ENCODE measurements at places on chromosomes 5 and 9.

DNA sequence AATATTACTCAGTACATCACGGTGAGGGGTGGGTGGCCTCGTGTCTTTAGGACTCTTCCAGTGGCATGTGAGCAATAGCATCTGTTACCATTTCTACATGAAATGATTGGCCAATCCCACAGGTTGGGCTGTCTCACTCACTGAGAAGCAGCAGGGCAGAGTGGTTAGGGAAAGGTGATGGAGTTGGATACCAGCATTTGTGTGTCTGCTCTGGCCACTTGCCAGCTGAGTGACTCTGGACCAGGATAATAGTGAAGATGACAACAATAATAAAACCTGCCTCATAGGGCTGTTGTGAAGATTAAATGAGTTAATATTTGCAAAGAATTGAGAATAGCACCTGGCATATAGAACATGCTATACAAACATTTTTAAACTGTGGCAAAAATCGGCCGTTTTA, 42.0 kb downstream of the IQGAP2 start:
- DNase-seq: no peak

GRCh38 chr5:139893873-139894272, 98.3 kb downstream of the PSD2 start:
- no peak for DNase-seq

DNA sequence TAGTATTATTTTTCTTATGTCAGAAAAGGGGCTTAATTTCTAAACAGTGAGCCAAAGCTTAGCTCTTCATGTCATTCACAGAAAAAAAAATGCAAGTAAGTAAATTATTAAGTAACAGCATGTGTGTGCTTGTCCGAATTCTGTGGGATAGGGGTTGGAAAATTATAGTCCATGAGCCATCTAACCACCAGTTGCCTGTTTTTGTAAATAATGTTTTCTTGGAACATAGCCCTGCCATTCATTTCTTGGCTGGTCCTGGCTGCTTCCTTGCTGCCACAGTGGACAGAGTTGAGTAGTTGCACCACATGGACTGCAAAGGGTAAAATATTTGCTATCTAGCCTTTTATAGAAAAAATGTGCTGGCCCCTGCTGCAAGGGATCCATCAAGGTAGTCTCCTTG, 513.7 kb upstream of the WWC1 start:
- no peak for DNase-seq

GRCh38 chr9:221989-222776, 7.5 kb downstream of the DOCK8 start:
- DNase-seq: no peak

- DNase-seq: no peak
Measured at GRCh38 chr5:174567506-174568141, 156.8 kb upstream of the MSX2 start.

- DNase-seq: no peak
Measured at GRCh38 chr9:21265421-21266189, 25.8 kb upstream of the IFNA14 start.

DNA sequence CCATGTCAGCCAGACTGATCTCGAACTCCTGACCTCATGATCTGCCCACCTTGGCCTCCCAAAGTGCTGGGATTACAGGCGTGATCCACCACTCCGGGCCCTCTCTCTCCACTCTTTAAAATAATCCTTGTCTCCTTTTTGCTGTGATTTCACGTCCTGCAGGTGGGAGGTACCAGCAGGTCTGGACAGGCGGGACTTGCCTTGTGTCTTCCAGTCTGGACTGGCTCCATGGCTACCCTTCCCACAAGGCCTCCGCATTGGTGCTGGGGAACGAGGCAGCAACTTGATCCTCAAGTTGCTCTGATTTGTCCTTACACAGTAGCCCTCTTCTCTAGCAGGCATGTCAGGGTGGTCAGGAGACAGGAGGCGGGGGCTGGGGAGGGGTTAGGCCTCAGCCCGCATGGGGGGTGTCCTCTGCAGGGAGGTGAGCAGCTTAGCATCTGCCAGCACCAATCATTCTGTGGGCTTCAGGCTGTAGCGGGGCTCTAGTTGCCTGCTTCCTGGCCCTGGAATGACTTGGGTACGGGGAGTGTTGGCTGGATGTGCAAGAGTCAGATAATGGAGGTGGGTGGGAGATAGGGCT, 54.3 kb downstream of the TENT4A start:
- no peak for DNase-seq

DNA sequence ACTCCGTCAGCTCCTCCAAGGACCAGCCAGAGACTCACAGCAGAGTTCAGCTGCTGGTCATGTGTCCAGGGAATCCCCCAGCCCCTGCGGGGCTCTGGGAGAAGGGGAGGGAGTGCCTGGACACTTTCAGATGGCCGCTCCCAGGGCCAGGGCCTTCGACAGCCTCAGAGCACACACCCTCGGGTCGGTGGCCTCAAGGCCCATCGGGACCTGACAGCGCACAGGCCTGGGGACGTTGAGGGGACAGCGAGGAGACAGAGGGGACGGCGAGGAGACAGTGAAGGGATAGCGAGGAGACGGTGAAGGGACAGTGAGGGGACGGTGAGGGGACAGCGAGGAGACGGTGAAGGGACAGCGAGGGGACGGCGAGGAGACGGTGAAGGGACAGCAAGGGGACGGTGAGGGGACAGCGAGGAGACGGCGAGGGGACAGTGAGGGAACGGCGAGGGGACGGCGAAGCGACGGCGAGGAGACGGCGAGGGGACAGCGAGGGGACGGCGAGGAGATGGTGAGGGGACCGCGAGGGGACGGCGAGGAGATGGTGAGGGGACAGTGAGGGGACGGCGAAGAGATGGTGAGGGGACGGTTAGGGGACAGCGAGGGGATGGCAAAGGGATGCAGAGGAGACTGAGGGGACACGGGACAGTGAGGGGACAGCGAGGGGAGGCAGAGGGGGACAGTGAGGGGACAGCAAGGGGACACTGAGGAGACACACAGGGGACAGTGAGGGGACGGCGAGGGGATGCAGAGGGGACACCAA, 47.3 kb downstream of the SLC12A7 start:
- no peak for DNase-seq

DNA sequence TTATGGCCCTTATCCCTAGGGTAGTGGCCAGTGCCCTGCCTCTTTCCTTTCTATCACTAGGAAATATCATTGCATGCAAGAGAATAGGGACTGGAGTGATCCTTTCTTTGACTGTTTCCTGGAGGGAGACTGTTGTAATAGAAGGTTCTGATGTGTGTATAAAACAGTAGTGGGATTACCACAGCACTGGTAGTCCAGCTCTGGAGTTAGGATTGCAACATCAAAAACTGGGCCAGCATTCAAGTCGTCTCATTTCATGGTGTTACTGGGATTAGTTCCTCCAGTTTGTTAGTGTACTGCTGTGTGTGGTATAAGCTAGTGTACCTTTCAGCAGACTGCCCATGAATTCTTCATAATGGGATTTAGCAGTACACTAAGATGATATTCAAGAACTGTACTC, 45.8 kb downstream of the KIAA1958 start:
- no peak for DNase-seq

DNA sequence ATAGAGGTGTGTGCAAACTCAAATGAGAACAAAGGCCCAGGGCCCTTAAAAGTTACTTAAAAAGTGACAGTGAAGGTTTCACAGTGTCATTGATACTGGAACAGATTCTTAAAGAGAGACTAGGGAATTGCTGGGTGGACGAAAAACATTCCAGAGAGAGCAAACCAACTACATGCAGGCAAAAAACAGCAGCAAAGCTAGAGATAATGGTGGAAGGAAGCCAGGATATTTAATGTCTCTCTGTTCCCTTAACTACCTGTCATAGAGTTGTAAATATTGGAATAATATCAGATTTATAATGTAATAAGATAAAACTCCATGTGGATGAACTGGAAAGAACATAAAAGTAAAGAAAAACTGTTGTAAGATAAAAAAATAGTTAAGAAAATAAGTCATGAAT, 508.6 kb downstream of the TAF11L14 start:
- DNase-seq: no peak

- no peak for DNase-seq
Measured at GRCh38 chr9:108191065-108191464, 664.7 kb downstream of the ACTL7B start.

GRCh38 chr5:132456296-132456986, 34.1 kb downstream of the IRF1 start:
- DNase-seq: no peak

GRCh38 chr9:70043689-70044489, at the start of gene MAMDC2:
TSS of gene MAMDC2 (plus strand) at chr9:70043848. CDS start at chr9:70044198, 350 bp downstream.
- DNase-seq: no peak

DNA sequence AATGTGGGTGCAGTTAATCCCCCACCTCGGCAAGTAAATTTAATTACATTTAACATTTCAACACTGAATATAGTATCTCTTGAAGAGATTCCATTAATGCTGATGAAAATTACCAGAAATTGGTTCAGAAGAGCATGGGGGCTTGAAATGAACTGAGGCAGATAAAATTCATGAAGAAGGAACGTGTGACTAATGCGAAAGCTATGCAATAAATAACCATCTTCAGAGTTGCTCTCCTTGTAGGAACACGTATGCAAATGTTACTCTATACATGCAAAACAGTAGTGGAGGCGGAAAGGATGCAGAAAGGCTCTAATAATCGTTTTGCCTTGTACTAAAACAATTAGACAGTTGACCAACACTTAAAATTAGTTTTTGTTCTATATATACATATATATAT, 320.2 kb downstream of the CTNND2 start:
- DNase-seq: no peak

DNA sequence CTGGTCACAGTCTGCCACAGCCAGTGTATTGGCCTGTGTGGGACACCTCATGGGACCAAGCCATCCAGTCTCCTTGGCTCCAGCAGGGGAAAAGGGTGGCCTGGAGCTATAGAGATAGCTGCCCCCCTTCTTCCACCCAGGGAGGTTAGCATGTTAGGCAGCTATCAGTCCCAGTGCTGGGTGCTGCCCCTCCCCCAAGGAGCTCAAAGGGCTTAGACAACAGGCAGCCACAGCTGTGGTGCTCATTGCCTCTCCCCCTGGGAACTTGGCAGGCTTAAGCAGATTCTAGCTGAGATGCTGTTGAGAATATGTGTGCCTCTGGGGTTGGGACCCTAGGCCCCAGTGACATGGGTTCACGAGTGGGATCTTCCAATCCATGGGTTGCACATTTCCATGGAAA, 226.0 kb upstream of the PTGER4 start:
- DNase-seq: no peak

DNA sequence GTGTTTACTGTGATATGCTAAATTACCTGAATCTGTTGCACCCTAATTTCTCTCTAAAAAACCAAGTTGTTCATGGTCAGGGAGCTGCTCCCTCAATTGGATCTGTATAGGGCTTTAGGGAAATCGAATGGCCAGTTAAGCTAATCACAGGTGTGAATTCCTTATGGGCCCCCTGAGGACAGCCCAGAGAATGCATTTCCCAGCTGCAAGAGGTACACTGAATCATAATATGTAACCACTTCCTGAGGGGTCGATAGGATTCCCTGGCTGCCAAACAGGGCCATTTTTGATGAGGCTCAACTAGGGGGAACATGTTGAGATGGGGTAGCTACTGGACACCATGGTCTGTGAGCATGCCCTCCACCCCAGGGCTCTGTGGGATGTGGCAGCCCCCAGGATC, 478.6 kb downstream of the CCDC171 start:
- DNase-seq: no peak

DNA sequence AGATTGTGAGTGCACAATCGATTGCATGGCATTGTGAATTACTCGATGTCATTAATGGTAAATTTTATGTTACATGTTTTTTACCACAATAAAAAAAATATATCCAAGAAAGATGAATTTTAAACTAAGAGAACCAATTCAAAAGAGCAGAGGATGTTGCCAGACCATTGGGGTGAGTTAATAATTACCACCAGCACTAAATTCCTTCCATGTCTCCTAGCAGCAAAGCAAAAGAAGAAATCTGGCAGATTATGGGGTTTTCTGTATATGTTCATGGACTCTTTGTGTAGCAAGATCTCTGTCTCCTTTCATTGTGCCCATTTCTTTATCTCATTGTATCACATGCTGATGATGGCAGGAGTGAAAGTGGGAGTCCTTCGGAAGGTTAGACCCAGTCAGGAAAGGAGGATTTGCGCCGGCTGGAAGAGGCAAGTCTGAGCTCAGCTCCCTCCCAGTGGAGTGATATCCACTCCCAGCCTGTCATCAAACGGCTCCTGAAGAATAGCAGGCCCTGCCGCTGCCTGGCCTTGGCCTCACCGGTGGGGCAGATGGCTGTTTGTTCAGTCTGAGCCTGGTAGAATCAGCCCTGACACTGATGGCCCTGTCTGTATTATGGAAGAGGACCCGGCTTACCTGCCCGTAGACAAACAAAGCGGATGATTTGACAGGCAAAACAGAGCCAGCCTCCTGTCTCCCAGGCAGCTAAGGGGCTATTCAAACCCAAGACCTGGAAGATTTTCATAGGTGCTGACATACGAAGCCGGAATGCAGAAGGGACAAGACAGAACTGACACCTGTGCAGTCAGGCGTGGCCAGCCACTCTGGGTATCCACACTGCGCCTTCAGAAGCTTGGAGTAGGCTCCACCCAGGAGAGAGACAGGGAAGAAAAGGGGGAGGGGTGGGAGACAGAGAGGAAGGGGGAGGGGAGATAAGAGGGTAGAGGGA, 21.9 kb upstream of the FOXE1 start:
- DNase-seq: no peak

GRCh38 chr9:115235221-115235620, 117.3 kb upstream of the TNC start:
- no peak for DNase-seq

- DNase-seq: no peak
Measured at GRCh38 chr9:108783326-108783725, 72.5 kb downstream of the ACTL7B start.

- no peak for DNase-seq
Measured at GRCh38 chr9:6818292-6818922, 60.6 kb downstream of the KDM4C start.

- no peak for DNase-seq
Measured at GRCh38 chr5:143693651-143694252, 118.2 kb upstream of the HMHB1 start.

GRCh38 chr5:133203317-133204305, 151.8 kb downstream of the HSPA4 start:
- DNase-seq: no peak

DNA sequence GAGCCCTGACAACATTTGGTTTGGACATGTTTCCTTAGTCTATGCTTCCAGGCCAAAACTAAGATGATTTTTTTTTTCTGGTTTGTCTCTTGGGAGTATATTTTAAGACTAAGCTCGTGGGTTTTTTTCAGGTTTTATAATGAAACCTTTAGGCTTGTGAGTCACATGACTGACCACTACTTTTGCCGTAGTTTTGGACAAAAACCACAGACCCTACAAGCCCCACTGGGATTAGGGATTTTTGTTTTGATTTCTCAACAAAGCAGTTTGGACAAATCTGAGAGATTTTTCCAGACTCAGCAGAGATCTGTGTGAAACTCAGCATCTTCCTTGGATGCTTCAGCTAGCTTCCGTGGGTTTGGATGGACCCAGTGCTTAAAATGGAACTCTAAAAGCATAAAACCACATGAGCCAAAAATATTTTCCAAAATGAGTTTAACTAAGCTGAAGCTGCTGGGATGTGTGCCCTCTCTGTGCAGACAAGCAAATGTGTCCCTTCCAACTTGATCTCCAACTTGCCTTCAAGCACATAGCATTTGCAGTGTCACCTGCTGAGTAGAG, 70.3 kb upstream of the SMIM15 start:
- no peak for DNase-seq

- no peak for DNase-seq
Measured at GRCh38 chr5:138538943-138539627, 4.0 kb downstream of the ETF1 start.

- no peak for DNase-seq
Measured at GRCh38 chr5:124044613-124045012, 532.6 kb downstream of the CSNK1G3 start.

GRCh38 chr5:180472269-180472668, 21.9 kb upstream of the CNOT6 start:
- no peak for DNase-seq
